ENCODE measurements at places on chromosomes 3 and 15.

- DNase-seq = no peak
These were observed 667 bp downstream of the CEMIP start for GRCh38 chr15:80779658-80780415.

DNA sequence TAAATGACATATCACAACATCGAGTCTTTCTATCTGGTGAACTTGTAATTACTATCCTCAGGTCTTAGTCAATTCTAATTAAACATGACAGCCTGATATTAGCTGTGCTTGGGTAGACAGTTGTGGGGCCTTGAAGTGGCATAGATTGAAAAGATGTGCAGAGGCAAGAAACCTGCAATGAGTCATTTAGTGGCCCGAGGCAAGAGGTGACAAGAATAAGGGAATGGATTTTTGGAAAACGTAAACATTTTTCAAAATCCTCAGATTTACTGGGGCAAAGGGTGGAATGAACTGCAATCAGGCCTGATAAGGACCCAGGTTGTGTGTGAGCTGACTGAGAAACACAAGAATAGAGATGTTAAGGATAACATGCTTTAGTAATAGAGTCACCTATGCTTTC lies 29.5 kb upstream of the ULK4 start:
- DNase-seq = no peak

DNA sequence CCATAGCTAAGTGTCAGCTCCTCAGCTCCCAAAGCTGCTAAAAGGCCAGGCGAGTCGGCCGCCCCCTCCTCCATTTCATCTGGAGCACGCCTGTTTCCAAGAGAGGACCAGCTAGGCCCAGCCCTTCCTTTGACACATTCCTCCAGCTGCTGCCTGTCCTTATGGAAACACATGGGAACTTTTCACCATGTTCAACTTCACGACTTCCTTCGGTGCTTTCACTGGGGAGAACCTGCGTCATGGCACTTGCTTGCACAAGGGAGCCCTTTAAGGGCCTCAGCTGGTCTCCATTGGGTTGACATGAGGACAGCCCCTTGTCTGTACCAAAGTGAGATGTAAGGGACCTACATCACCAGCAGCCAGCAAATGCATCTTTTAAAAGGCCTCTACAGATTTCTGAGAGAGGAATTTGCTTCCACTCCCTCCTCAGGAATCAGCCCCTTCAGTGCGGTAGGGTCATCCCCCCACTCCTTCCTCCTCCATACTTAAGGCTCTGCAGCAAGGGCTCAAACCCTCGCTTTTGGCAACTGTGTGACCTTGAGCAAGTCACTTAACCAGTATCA lies 2.1 kb downstream of the MAGI1 start:
- no peak for DNase-seq

DNA sequence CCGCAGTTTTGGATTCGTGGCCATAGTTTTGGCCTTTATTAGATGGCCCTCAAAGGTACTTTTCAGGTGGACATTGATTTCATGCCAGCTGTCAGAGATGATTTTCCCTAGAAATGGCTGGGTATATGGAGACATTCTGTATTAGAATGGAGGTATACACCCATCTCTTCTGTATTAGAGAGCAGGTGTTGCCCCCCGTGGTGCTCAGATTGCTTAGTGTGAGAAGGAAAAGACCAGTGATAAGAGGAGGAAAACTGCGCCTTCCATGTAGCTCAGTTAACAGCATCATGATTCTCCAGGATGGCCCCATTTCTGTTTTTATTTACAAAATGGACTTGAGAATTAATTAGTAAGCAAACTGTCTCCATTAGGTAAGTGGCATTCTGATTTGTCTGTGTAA lies 145.9 kb downstream of the IGF1R start:
- no peak for DNase-seq

GRCh38 chr15:100193277-100193860 lies 148.4 kb downstream of the ADAMTS17 start:
- DNase-seq = no peak

DNA sequence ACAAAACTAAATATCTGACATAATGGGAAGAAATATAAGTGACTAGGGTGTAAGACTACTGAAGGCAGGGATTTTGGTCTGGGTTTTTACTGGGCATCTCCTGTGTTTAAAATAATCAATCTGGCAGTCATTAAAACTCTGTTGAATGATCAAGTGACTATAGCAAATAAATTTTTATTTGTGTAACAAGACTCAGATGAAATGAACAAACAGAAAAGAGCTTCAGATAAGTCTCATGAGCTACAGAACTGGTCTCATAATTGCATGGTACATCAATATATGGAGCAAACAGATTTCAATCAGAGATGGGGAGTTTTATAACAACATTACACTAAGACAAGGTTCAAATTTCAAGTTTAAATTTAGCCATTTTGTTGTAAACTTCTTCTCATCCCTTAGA lies 372.5 kb downstream of the PLCL2 start:
- no peak for DNase-seq

DNA sequence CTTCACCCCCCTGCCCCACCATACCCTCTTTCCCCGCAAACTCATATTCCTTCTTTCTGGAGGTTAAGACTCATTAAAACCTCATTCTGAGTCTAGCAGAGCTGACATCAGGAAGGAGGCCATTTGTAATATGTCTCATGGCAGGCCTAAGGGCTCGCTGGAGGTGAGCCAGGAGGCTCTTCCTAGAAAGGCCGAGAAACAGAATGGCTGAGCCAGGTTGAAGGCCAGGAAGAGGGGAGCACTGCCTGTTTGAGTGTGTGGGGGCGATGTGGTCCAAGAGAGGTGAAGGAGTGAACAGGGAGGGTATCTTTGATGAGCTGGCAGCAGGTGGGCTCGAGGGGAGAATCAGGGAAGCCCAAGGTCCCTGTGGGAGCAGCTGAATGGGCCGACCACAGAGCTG lies 317.3 kb downstream of the TLE3 start:
- no peak for DNase-seq

GRCh38 chr3:16741890-16742289 lies 136.7 kb upstream of the DAZL start:
- no peak for DNase-seq

DNA sequence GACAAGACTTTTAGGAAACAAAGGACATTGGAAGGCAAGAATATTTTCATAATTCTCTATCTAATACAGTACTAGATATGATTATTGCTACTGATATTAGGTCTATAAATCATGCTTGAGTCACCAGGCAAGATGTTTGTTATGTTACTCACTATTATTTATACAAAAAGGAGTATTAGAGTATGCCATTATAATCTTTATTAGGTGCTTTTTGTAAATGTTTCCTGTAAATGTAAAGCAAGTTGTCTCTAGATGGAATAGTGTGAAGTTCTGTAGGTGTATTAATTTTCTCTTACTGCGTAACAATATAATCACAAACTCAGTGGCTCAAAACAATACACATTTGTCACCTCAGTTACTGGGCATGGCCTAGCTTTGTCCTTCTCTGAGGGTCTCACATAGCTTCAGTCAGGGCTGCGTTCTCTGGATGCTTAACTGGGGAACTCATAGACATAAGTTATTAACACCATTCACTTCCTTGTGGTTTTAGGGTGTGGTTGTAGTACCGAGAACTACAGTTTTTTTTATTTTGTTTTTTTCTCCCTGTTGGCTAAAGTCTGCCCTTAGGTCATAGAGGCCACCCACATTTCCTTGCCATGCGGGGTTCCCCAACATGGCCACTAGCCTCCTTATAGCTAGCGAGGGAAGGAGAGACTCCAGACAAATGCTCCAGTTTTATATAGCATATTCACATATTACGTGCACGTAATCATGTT lies 20.3 kb upstream of the MAP3K13 start:
- no peak for DNase-seq

- DNase-seq = no peak
These were observed 38.6 kb upstream of the HES1 start for GRCh38 chr3:194097141-194097882.

GRCh38 chr3:47512416-47513124 lies 942 bp downstream of the ELP6 start:
- DNase-seq = no peak

DNA sequence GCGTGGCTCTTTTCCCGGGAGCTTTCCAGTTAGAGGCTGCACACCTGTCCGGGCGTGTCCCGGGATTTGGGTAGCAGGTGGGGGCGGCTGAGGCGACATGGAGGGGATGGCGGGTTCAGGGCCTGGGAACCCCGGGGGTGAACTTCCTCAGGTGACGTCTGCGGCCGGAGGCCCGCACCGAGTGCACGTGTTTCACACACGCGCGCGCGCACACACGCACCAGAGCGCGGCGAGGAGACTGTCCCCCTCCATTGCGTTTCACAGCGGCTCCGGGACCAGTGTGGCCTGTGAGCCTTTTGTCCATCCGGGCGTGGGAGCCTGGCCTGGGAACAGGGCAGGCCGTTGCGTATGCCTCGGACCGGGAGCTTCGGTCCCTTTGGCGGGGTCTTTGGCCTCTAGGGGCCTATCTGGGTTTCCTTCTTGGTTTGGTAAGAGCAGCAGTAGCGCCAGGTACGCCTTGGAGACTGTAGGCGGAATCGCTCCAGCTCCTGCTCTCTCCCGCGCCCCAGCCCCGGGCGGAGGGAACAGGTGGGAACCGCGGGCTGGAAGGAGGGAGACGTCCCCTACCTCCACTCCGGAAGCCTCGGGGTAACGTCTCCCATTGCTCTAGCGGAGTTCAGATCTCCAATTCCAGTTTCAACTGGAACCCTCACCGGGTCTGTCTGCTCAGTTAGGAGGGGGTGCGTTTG lies 220.0 kb downstream of the MEIS2 start:
- DNase-seq = no peak

- no peak for DNase-seq
These were observed 50.0 kb downstream of the STRIT1 start for GRCh38 chr3:155243512-155243921.

GRCh38 chr15:50883903-50884302 lies 24.6 kb upstream of the AP4E1 start:
- DNase-seq = no peak

- no peak for DNase-seq
These were observed 120.7 kb downstream of the NSUN3 start for GRCh38 chr3:94183551-94183950.

GRCh38 chr15:34583399-34584329 lies at the start of gene GOLGA8B:
GOLGA8B (minus strand) TSS chr15:34583651; CDS start chr15:34535912, 47,739 bp downstream.
- no peak for DNase-seq

- no peak for DNase-seq
These were observed 3.9 kb downstream of the HSPBAP1 start for GRCh38 chr3:122789585-122790273.

DNA sequence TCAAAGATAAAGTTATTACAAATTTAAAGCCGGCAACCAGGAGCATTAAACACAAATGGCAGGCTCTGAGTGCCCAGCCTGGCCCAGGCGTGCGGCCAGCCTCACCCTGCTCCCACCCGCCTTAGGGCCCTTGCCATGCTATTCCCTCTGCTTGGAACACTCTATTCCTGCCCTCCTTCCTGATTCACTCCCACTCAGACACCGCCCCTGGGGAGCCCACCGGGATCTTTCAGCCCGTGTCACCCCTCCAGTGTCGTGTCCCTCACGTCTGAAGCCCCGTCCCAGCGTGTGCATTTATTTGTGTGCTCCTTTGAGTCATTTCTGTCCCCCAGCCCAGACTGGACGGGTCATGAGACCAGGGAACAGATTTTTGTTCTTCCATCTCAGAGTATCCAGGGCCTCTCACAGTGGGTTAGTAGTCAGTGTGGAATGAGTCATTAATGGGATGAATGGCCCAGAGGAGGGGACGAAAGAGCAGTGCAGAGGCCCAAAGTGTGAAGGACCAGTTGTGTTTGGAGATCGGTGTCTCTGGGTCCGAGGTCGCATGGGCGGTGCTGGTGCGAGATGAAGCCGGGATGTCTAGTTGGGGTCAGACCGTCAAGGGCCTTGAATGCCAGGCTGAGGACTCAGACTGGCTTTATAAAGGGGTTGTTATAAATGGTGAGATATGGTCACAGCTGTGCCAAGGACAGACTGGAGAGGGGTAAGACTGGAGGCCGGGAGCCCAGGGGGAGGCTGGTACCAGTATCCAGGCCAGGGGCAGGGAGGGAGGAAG lies 58.9 kb upstream of the SLC6A6 start:
- DNase-seq = no peak

DNA sequence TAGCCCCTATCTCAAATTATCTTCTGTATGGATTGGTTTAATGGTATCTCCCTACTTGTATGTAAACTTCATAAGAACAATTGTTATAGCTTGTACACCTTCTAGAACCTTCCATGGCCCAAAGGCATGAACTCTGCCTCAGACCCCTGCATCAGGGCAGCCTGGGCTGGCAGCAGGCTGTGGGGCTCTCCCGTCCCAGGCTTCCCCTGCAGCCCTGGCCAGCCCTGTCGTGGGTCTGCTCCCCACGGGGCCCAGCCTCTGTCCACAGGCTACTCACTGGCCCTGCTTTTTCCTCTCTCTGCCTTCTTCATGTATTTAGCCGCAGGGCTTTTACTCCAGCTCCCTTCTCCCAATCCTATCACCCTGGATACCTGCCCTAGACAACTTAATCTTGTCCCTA lies 4.4 kb downstream of the SCN5A start:
- no peak for DNase-seq

GRCh38 chr3:16069149-16069922 lies 105.1 kb upstream of the GALNT15 start:
- no peak for DNase-seq

GRCh38 chr3:33799202-33799551 lies 747 bp downstream of the PDCD6IP start:
- DNase-seq = no peak

Measured in NCI-H187 treated with DMSO at 0.1 percent for 48 hours (cell line).